ENCODE measurements at places on chromosomes 11 and 22.

GRCh38 chr22:25567251-25567675 lies 2.8 kb downstream of the GRK3 start:
- no peak for DNase-seq

- no peak for DNase-seq
Measured at GRCh38 chr11:14079011-14079410, 116.5 kb downstream of the SPON1 start.

- DNase-seq, result no peak
Measured at GRCh38 chr11:111606986-111607385, 4.7 kb downstream of the SIK2 start.

- DNase-seq, result no peak
Measured at GRCh38 chr11:27555264-27555663, 48.7 kb upstream of the LIN7C start.

DNA sequence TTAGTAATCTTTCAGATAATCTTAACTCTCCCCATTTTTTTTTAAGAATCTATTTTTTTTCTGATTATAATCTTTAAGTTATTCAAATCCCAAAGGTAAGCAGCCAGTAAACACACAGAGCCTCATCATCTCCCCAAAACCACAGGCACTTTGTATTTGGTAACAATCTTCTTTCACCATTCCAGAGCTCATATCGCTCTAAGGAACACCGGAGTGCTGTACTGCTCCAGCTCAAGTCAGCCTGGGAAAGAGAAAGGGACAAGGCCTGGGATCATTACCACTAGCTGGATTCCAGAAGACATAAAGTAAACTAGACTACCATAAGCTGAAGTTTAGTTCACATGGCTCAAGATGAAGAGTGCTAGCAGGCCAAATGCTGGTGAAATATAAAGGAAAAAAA lies 73.0 kb upstream of the APOA1 start:
- DNase-seq, result no peak

- DNase-seq, result no peak
Measured at GRCh38 chr11:134466156-134466555, 54.1 kb upstream of the B3GAT1 start.

GRCh38 chr11:2561696-2562581 lies 117.1 kb downstream of the KCNQ1 start:
- DNase-seq, result no peak

GRCh38 chr11:76275446-76275845 lies 69.1 kb upstream of the WNT11 start:
- DNase-seq, result no peak

- no peak for DNase-seq
Measured at GRCh38 chr22:31118046-31118820, 4.5 kb upstream of the INPP5J start.

DNA sequence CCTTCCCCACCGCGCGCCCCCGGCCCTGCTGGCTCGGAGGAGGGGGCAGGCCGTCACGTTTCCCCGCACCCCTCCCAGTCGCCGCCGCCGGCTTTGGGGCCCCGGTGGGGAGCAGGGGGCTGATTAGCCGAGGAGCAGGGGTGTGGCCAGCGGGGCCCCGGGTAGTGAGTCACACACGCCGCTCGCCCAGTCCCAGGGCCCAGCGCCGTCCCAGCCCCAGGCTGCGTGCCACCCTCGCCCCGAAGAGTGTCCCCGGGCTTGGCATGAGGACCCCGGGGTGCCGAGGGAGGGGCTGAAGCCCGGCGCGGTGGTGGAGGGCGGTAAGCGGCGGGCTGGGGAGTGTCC lies 34.4 kb downstream of the PRDM11 start:
- DNase-seq, result no peak

DNA sequence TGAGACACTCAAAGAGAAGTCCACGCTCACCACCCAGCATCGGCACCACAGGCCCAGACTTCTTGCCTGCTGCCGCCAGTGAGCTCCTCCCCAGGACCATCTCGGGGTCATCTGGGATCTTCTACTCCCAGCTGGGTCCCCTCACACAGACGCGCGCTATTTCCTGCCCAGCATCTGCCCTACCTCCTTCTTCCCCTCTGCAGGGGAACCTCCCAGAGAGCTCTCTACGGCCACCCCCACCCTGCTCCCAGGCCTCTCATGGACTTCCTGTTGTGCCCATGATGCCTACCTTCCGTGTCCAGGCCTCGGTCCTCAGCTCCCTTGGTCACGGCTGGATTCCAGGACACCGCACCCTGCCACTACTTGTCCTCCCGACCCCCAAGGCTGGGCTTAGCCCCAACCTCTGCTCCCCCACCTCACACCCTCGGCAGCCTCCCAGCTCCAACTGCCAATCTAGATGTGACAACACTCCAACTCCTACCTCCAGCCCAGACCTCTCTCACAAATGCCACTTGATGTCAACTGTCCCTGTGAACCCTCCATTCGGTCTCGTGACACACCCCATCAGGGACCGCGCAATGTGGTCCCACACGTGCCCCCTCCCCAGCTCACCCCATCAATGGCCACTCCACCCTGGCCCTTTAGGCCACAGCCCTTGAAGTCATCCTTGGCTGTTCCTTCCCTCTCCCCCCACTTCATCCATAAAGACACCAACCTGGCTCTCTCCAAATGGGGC lies 45.3 kb downstream of the SGSM3 start:
- DNase-seq, result no peak

DNA sequence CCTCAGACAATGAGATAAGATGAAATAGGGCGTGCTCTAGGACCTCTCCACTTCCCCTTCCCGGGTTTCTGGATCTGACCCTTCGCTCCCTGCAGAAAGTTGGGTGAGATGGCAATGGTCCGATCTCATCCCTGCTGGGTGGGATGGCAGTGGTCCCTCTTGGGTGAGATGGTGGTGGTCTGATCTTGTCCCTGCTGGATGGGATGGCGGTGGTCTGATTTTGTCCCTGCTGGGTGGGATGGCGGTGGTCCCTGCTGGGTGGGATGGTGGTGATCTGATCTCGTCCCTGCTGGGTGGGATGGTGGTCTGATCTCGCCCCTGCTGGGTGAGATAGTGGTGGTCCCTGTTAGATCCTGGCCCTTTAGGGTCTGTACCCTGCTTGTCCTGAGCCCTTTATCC lies 21.3 kb downstream of the ST14 start:
- DNase-seq, result no peak

DNA sequence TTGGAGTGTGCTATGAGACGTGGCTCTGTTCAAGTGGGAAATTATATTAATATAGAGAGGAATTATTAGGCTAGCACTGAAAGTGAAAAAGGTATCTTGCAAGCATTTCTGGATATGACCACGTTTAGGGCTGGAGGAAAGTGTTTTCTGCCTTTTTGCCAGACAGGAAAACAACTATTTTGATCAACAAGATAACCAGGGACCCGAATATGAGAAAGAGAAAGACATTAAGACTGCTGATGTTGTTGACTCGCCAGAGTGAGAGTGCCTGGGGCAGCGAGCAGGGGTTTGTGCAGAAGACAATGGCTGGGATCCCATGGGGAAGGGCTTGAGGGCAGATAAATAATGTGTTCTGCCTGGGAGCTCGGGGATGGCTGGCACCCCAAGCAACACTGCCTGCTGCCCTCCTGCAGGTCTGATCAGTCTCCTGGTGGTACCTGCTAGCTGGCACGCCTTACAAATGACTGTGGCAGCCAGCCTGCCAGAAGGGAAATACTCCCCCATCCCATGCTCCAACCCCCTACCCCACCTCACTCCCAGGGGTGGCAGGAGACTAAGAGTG lies 23.1 kb upstream of the CHST1 start:
- no peak for DNase-seq

DNA sequence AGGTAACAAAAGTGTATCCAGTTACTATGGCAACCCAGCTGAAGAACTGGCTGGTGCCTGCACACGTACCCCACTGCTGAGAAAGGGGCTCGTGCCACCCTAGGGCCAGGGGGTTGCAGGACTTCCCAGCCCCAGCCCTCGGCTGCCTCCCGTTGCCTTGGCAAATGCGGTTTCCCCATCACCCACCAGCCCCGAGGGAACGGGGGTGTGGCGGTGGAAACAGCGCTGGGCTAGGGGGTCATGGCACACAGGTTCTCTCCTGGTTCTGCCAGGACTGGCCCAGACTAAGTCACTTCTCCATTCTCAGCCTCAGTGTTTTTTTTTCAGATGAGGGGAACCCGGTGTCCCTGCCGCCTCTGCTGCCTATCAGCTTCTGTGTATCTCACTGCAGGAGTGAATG lies 27.9 kb downstream of the PHF21B start:
- no peak for DNase-seq

GRCh38 chr22:50583294-50583861 lies 729 bp upstream of the CHKB start:
- no peak for DNase-seq

DNA sequence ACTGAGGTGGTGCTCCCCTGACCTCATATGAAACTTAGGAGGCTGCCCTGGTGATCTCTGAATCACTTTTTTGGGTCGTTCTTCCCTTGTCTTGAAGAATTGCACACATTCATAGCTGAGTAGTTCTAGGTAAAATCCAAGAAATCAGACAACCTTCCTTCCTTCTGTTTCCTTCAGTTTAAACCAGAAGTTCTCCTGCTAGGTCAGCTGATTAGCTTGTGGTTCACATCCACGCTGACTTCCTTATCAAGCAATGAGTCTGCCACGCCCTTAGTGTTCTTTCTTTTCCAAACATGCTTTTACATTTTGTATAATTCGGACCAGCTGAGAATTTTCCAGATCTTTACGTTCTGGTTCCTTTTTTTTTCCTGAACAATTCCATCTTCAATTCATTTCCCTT lies 892.8 kb downstream of the NTM start:
- DNase-seq, result no peak

DNA sequence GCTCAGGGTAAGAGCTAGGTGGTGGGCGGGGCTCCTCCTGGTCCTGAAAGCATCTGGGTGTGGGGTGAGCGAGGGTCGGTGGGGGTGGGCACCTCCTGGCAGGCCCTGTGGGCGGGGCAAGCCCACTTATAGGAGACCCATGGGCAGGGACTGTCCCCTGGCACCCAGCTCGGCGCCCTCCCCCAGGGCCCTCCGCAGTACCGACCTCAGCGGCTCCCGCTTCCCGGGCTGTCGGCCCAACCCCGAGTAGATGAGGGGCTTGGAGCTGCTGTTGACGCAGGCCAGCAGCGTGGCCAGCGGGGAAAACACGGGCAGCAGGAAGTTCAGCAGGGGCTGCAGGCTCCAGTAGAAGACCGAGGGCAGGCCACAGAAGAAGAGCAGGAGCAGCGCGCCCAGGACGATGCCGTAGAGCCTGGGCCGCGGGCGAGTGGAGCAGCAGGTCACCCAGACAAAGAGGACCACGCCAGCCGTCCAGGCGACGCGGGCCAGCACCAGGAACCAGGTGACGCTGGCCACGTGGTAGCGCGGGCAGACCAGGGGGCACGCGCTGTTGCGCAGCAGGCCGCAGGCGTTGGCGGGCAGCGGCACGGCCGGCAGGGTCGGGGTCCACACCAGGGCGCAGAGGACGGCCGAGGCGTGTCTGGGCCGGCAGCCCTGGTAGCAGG lies 663 bp downstream of the MRGPRG start:
- DNase-seq, result no peak

DNA sequence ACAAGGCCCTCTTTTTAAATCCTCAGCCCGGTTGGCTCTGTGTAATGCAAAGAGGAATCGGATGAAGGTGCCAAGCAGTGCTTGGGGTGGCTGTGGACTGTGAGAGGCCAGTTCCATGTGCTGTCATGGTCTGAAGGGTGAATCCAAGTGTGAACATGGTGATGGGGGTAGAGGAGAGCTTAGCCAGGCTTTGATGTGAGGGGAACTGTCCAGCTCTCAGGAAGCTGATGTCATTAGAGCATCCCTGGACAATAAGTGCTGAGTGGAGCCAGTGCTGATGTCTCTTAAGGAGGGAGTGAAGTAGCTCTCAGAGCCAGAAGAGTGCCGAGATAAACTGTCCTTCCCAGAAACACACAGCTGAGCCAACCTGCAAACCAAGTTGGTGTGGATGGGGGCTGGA lies 53.6 kb downstream of the NAV2 start:
- DNase-seq, result no peak

GRCh38 chr22:38080850-38081635 lies 2.9 kb downstream of the SLC16A8 start:
- no peak for DNase-seq

- no peak for DNase-seq
Measured at GRCh38 chr11:111932611-111932950, 4.6 kb upstream of the DIXDC1 start.

GRCh38 chr11:11478687-11479086 lies 125.6 kb upstream of the CSNK2A3 start:
- no peak for DNase-seq

DNA sequence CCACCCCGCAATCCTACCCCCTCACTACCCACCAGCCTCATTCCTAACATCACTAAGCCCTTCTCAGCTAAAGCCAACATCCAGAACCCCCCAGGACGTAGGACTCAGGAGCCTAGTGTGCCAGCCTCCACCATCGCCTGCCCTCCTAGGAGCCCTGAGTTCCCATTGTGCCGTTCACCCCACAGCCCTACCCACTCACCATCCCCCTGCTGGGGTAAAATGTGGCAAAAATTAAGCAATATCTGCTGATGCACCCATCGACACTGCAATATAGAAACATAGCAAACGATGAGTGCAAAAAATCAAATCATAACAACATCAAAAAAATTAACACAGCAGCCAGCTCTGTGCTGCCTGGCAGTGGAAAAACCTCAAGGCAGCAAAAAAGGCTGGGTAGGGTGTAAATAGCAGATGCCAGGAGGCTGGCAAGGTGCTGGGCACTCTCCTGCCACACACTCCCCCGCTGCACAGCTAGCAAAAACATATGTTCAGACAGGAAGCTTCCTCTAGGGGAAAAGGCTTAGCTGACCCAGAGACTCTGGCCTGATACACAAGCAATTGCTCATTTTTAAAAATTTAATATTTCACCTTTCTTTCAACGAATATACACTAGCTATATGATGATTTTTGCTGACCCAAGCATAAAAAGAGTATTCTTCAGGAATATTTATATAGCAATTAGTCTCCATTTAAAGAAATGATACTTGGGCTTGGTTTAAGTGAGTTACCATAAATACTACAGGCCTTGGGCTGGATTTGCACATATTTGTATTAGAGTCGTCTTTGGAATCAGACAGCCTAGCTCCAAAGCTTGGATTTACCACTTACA lies 33.8 kb downstream of the PRDM10 start:
- DNase-seq, result no peak

DNA sequence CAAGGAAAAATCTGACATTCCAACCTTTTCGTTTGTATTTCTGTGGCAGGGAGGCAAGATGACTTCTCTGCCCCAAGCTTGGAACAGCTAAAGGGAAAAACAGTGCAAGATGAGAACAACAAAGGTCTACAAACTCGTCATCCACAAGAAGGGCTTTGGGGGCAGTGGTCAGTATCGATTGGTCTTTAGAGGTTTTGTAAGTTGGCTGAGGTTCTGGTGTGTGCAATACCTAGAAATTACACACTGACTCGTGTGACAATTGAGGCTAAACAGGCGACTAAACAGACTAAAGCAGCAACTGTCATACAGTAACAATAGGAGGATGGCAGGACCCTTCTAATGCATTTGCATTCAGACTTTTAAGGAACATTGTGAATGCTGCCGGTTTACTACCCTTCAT lies 994 bp downstream of the DEPDC5 start:
- DNase-seq, result no peak

GRCh38 chr11:62464655-62465054 lies 45.8 kb downstream of the SCGB1A1 start:
- DNase-seq, result no peak

- DNase-seq, result no peak
Measured at GRCh38 chr22:39955675-39956074, 4.5 kb upstream of the TMA7B start.

- no peak for DNase-seq
Measured at GRCh38 chr11:76094740-76095139, 111.6 kb downstream of the WNT11 start.

GRCh38 chr22:20130319-20130718 lies 1.3 kb upstream of the ZDHHC8 start:
- no peak for DNase-seq

All from activated T-helper 9 cell treated with anti-CD3 and anti-CD28 coated beads, Interleukin-2, amount 50 U/mL, for 16 hours (primary cell).